ENCODE measurements at places on chromosomes 7 and 10. TPM values are rescaled to one million over a fixed set of nuclear protein-coding genes. Genes with fewer than 3 reads are reported as not detected.

Gene YWHAG
- total RNA-seq, result 155 TPM

- no peaks in the 10 kb centered on the region for H3K27me3 ChIP-seq
- no peak for DNase-seq
- H3K27ac ChIP-seq, result no peak overlapping the region
- H3K4me3 ChIP-seq, result no peak overlapping the region
- H3K4me1 ChIP-seq, result peaks cover 19% of the 10 kb centered on the region
Measured at GRCh38 chr10:63474488-63474887, 8.7 kb upstream of the JMJD1C start.

GRCh38 chr7:100566018-100566531, 7.6 kb downstream of the SAP25 start:
- peaks cover 17% of the 10 kb centered on the region for H3K36me3 ChIP-seq
- H3K4me3 ChIP-seq, result no peak overlapping the region
- no peaks in the 10 kb centered on the region for H3K27me3 ChIP-seq

- no peak for DNase-seq
- no peak overlapping the region for H3K4me3 ChIP-seq
- no peaks in the 10 kb centered on the region for H3K36me3 ChIP-seq
- no peaks in the 10 kb centered on the region for H3K4me1 ChIP-seq
- H3K27me3 ChIP-seq, result no peaks in the 10 kb centered on the region
- H3K27ac ChIP-seq, result no peak overlapping the region
Measured at GRCh38 chr7:109622320-109622719, 1052.6 kb downstream of the DNAJB9 start.

GRCh38 chr10:126058507-126058906, 162.1 kb downstream of the FANK1 start:
- no peaks in the 10 kb centered on the region for H3K36me3 ChIP-seq
- no peaks in the 10 kb centered on the region for H3K4me1 ChIP-seq
- DNase-seq, result no peak
- H3K4me3 ChIP-seq, result no peak overlapping the region
- no peak overlapping the region for H3K27ac ChIP-seq
